ENCODE measurements at places on chromosomes 5 and 9. TPM values are rescaled to one million over a fixed set of nuclear protein-coding genes. Genes with fewer than 3 reads are reported as not detected.
A peak's percentile ranks its signal among the peaks of the same experiment; 100 is the strongest.

The IFNB1 gene
- not detected for polyA plus RNA-seq

DNA sequence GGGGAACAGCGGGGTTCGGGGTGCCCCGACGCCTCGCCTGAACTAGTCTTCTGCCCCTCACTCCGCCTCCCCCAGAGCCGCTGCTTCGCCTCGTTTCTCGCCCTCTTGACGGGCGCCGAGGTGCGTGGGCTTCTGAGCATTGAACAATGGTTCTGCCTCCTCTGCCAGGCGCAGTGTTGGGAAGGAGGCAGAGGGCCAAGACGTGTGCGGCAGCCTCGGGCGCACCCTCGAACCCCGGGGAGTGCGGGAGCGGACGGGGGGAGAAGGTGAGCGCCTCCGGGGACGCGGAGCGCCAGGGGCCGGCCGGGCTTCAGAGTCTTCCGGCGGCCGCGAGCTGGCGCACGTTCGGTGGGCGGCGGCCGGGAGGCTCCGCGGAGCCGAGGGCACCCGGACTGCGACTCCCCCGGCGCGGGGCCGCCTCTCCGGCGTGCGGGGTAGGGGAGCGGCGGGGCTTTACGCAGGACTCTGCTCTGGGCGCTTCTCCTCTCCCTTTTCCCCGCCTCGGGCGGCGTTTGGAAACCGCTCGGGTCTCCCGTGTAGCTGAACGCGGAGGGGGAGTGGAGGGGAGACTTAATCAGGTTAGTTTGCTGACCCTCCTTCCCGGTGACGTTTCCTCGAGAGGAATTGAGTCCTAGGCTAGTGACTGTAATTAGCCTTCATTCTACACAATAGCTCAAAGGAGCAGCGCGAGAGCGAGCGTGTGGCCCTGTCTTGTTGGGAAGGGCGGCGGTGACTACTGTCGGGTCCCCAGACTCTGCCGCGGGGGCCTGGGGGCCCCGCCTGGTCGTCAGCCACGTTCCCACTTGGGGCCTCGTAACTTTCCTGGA lies 1.1 kb downstream of the VLDLR start:
- peak; percentile 78 for DNase-seq

The GLRA1 gene
- not detected for polyA plus RNA-seq

- DNase-seq = no peak
Measured at GRCh38 chr9:127793093-127793708, 7.4 kb downstream of the CDK9 start.

GRCh38 chr9:70574151-70574837 lies 159.8 kb upstream of the KLF9 start:
- peak; percentile 52 for DNase-seq

The ASS1 gene
- polyA plus RNA-seq = 60.7 TPM

DNA sequence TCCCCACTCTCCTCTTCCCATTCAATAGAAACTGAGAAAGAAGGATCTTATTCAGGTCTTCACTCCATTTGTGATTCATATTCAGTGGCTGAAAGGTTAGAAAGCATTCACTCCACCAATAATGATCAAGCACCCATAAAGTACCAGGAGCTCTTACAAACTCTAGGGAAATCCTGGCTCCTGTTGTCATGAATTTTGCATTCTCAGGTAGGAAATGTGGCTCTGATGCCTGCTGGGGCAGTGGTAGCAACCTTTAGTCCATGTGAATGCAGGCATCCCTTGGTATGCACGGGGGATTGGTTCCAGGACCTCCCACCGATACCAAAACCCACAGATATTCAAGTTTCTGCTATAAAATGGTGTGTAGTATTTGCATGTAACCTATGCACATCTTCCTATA lies 3.6 kb upstream of the RORB start:
- DNase-seq = no peak

GRCh38 chr9:27457445-27457844 lies 66.6 kb upstream of the IFNK start:
- peak; percentile 19 for DNase-seq

The PLAC8L1 gene
- polyA plus RNA-seq = 0.68 TPM

GRCh38 chr5:139755892-139756671 lies 39.5 kb upstream of the PSD2 start:
- no peak for DNase-seq

DNA sequence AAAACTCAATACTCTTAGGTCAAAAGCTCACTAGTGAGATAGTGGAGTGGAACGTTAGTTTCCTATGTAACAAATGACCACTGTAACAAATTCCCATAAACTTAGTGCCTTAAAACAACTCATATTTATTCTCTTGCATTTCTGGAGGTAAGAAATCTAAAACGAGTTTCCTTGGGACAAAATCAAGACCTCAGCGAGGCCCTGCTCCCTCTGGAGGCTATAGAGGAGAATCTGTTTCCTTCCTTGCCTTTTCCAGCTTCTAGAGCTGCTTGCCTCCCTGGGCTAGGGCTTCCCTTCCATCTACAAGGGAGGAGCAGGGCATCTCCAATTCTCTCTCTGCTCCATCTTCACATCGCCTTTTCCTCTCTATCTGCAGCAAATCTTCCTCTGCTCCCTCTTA lies 32.0 kb downstream of the SEMA5A start:
- DNase-seq = no peak

The PCDHGA11 gene
- polyA plus RNA-seq = 3.2 TPM

DNA sequence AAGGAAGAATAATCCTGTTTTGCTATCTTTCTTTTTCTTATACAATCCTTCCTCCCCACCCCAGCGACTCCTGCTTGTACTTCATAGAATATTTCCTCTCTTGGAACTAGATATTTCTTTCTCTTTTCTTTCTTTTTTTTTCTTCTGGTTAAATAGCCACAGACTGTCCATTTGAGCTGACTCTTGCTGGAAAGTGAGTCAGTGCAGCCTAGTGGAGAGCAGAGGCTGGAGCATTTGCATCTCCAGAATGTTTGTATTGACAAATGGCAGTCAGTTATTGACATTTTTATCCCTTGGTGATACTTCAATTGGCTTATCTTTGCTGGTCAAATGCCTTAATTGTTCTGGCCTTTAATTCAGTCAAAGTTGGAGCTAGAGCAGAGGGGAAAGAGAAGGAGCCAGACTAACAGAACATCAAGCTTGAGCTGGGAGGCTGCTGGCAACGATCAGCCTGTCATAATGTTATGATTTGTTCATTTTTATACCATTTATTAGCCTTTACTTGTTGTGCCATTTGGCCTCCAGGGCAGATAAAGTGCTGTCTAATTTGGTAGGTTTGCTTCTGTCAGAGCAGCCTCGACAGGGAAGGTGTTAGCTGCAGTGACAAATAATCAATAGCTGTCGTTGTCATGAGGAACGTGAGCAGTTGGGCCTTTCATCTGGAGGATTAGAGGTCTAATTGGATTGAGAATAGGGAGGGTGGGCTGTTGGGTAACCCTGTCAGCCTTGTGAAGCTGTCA lies 69.0 kb downstream of the INVS start:
- DNase-seq = peak; percentile 18

- no peak for DNase-seq
Measured at GRCh38 chr5:14182761-14183160, 39.6 kb downstream of the TRIO start.

DNA sequence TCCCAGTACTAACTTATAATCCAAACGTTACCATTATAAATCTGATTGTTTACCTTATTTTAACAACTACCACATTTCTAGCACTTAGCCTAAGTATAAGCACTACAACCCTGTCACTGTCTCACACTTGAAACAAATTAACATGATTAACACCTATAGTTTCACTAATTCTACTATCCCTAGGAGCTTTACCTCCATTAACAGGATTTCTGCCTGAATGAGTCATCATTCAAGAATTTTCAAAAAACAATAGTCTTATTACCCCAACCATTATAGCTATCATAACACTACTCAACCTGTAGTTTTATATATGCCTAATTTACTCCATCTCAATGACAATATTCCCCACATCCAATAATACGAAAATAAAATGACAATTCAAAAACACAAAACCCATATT lies 89.6 kb downstream of the INSL6 start:
- DNase-seq = no peak

GRCh38 chr9:137242269-137243203 lies 1.4 kb downstream of the TUBB4B start:
- DNase-seq = no peak

The CCL28 gene
- polyA plus RNA-seq = 0.67 TPM

The PCDHGA6 gene
- 4.6 TPM for polyA plus RNA-seq

GRCh38 chr9:131739133-131739958 lies 530 bp downstream of the RAPGEF1 start:
- DNase-seq = no peak

GRCh38 chr5:124239572-124239971 lies 506.9 kb downstream of the ZNF608 start:
- DNase-seq = no peak

DNA sequence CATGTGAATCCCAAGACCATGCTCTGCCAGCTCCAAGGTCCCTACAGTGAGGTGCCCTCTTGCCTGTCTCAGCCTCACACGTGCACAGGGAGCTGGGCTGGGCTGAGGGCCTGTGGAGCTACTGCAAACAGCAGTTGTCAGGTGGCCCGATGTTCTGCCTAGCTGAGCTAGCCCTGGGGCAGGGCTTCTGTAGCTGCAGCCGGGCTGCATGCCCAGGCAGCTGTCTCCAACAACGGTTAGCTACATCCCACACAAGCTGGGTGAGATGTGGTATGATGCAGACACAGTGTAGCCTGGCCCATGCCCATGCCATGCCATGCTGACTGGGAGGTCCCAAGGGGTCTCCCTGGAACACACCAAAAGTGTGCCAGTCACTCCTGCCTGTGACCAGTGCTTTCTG lies 62.0 kb downstream of the MACROH2A1 start:
- peak; percentile 40 for DNase-seq

- no peak for DNase-seq
Measured at GRCh38 chr5:141940695-141941271, 17.1 kb downstream of the DELE1 start.

GRCh38 chr5:110414360-110414759 lies 312.1 kb downstream of the TMEM232 start:
- peak; percentile 33 for DNase-seq

GRCh38 chr9:15421990-15422371 lies 695 bp upstream of the SNAPC3 start:
- DNase-seq = no peak

The C5orf24 gene
- 68.0 TPM for polyA plus RNA-seq

The ARHGEF39 gene
- polyA plus RNA-seq = 5.5 TPM

DNA sequence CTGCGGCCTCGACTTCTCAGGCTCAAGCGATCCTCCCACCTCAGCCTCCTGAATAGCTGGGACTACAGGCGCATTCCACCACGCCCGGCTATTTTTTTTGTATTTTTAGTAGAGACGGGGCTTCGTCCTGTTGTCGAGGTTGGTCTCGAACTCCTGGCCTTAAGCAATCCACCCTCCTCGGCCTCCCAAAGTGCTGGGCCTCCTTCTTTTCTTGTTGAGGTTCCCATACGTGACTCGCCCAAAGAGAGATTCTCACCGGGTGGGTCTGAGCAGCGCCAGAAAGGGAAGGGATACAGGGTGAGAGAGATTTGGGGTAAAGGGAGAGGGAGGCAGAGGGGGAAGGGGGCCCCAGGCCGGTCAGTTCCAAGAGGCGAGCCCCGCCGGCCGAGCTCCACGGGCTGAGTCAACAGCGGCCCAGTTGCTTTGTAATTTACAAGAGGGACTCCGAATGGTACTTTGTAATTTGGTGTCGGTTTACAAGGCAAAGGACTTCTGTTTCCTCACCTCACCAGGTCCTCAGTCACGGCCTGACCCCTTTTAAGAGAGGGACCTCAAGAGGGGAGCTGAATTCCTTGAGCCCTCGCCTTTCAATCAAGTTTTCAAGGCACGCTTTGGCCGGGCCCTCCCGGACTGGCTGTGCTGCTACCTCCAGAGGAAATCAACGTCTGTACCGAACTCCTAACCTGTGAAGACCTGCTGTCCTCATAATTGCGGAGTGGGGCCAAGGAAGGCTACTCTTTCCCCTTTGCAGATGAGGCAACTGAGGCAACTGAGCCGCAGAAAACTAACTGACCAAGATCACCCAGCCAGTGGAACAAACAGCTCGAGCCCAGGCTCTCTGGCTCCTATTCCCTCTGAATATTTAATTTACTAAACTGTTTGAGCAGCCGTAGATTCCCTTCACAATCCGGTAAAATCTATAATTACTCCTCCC lies 3.3 kb upstream of the DMRT2 start:
- DNase-seq = no peak

The BHMT2 gene
- 3.2 TPM for polyA plus RNA-seq

- no peak for DNase-seq
Measured at GRCh38 chr5:138850865-138851435, 24.2 kb downstream of the LRRTM2 start.

All from muscle of back (tissue), 13 donors.